ENCODE measurements at places on chromosomes 7 and 10.

- no peak for DNase-seq
Observed at GRCh38 chr7:128878226-128879105, 15.8 kb downstream of the ATP6V1F start.

GRCh38 chr10:132536241-132536876 lies 1.2 kb upstream of the INPP5A start:
- DNase-seq = no peak

- no peak for DNase-seq
Observed at GRCh38 chr7:115005953-115006352, 84.1 kb downstream of the MDFIC start.

DNA sequence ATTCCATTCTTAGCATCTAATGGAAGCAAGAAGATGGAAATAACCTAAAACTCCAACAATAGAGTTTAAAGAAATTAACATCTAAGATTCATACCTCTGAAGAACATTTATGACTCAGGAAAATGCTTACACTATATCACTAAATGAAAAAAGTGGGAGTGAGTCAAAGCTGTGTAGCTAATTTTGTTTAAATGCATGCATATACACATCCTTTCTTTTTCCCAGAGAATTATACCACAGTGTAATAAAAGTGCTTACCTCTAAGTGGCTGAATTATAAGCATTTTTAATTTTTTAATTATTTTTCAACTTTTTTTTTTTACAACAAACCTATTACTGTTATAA lies 44.3 kb downstream of the CCDC71L start:
- no peak for DNase-seq

DNA sequence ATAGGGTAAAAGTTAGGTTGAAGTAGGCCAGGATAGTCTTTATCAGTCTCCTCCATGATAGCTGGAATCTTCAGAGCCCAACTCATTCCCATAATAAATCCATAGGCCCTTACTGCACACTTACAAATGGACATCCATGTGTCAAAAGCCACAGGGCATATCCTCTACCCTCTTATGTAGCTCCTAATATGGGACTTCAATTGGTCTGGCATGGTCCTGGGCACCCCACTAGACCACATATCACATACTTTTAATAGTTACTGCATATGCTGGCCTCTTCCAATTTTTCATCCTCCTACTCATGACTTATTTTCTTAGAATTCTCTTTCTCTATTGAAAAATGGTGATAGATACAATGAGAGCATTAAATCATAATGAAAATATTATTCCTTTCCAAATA lies 169.3 kb downstream of the MAGI2 start:
- no peak for DNase-seq

- no peak for DNase-seq
Observed at GRCh38 chr7:104836976-104837375, 177.0 kb upstream of the KMT2E start.

DNA sequence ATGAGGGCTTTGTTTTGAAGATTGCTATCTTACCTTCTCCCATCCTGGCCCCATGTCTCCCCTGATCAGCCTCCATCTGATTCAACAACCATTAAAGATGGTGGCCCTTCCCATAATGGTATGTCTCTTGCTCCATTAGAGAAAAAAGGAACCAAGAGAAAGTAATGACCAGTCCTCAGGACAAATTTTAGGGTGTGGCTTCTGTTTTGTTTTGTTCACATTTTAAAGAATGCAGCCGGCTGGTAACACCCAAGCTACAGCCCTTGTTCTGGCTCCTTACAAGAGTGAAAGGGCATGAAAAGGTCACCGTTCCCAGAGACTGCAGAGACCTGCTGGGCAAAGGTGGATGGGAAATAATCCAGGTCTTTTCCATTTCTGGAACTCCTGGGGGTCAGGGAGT lies 287.9 kb upstream of the NEBL start:
- no peak for DNase-seq

GRCh38 chr10:490891-491571 lies 198.4 kb downstream of the DIP2C start:
- DNase-seq = no peak

- DNase-seq = peak; percentile 83
Observed at GRCh38 chr10:119250641-119251314, 43.4 kb downstream of the GRK5 start.

DNA sequence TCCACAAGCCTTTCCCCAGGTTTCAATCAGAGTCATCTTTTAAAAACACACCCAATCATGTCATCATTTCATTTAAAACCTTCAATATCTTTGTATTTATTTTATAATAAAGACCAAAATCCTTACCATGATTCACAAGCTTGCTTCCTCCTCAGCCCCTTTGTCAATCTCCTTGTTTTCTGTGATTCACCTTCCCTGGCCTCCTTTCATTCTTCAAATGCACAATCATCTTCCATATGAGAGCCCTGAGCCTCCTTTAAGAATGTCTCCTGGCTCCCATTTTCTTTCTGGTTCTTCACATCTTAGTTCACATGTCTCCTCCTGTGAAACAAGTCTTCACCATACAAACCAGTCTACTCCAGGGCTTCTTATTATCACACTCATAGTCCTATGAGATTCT lies 904.0 kb downstream of the SORCS3 start:
- no peak for DNase-seq

GRCh38 chr7:95470452-95470851 lies 15.3 kb upstream of the ASB4 start:
- peak; percentile 88 for DNase-seq

GRCh38 chr7:138212314-138212713 lies 136.1 kb downstream of the AKR1D1 start:
- DNase-seq = no peak

- DNase-seq = peak; percentile 94
Observed at GRCh38 chr10:71255808-71256660, 43.7 kb downstream of the UNC5B start.

DNA sequence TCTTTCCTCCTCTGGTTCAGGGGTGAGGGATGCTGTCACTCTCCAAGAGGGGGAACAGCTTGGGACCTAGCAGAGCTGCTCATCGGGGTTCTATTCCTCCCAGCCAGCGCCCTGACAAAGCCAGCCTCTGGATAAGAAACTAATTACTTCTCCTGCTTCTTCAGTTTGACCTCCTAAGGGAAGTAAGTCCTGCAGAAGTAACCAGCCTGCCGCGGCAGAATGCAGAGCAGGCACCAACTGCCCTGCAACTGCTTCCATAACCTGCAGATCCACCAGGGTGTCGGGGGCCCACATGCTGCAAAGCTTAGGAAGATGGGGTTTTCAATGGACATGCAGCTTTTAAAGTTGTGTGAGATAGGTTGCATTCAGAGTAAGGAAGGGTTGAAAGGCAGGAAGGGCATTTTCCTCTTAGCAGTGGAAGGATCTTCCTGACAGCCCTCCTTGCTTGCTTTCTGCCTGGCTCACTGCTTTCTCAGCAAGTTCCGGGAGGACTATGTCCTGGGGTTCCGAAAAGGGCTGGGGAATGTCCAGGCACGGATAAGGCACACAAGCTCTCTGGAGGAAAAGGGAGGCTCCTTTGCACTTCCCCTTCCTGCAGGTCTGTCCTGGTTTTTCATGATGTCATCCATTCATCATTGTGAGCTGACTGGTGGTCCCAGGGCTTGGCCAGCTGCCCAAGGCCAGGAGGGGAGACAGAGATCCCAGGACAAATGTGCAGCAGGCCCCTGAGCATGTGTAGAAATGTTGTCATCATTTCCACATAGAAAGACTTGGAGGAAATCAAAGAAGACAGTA lies 24.3 kb upstream of the CALU start:
- DNase-seq = peak; percentile 28

DNA sequence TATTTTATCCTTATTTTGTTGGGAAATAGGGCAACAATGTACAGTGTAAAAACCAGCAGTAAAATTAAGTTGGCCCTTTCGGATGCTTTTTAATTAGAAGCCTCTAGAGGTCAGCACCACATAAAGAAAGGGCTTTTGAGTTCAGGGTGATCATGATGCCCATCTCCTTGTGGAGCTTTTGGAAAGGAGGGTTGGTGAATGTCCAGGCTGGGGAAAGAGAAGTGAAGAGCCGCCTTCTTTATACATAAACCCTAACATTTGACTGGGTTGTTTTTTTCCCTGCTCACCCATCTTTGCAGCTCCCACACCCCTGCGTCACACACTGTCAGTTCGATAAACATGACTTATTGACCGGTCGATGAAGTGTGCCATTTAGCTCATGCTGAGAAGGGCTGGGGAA lies 29.8 kb downstream of the MTURN start:
- peak; percentile 75 for DNase-seq

DNA sequence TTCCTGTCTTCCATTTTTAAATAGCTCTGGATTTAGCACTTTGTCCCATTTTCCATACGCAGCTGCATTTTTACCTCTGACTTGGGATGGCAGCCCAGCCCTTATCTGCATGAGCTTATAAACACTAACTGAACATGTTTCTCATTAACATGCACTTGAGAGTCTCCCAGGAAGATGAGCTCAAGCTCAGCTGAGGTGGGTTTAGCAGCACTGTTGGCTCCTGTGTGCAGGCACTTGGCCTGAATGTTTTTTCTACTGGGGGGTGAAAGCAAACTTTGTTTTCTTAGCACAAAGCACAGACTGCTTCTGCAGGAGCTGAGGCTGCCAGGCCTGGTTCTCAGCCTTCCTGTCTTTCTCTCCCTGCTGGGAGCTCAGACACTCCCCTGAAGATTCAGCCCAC lies 1093.6 kb upstream of the AUTS2 start:
- DNase-seq = no peak

GRCh38 chr7:33072471-33072870 lies 9.9 kb upstream of the NT5C3A start:
- peak; percentile 74 for DNase-seq

DNA sequence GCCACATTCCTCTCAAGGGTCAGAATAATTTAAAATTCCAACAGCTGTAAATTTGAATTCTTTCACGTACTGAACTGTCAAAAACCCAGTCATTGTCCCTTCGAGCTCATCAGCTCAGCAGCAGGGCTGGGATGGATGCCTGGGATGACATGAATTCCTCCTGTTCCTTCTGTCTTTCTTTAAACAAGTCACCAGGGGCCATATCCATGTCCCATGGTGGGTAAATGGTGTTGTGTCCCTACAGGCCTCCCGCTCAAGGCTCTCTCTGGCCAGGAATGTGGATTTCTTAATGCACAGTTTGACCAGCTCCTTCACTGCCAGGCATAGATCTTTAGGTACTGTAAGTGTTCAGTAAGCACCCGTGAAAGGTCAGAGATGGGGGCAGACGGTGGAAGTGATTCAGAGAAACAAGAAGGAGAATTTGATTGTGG lies 13.8 kb upstream of the TECPR1 start:
- peak; percentile 72 for DNase-seq
